AG10803 (cell line): ENCODE measurements at places on chromosomes 6 and 20.
A peak's percentile ranks its signal among the peaks of the same experiment; 100 is the strongest.

GRCh38 chr6:72371473-72371872 lies 250.4 kb upstream of the KCNQ5 start:
- DNase-seq, result no peak

- DNase-seq, result peak; percentile 42
Measured at GRCh38 chr20:16063881-16064280, 509.4 kb downstream of the KIF16B start.

GRCh38 chr6:32475392-32476206 lies 35.9 kb downstream of the HLA-DRA start:
- DNase-seq, result no peak

- peak; percentile 61 for DNase-seq
Measured at GRCh38 chr6:38353310-38354036, 286.3 kb downstream of the BTBD9 start.

DNA sequence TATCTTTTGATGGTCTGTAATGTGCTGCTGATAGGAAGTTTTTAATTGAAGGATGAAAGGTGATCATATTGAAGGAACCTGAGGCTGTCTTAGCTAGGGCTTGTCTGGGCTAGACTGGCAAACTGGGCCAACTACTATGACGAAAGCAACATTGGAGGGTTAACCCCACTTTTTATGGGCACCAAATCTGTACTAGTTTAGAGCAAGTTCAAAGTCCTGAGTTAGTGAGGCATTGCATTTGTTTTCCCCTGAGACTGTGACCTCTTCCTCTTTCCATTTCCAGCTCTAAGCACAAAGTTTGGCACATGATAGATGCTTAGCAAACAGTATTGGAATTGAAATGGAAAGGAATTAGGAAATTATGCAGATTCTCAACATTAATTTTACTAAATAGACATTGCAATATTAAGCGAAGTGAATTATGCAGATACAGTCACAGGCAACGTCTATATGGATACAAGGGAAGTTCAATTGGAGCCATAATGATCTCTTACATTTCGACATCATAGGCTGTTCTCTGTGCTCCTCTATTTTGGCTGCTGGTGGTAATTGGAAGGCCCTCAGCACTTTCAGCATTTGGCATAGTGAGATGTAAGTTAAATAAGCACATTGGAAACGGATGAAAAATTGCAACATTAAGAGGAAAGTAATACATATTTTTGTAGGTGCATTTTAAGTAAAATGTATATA lies 22.2 kb downstream of the CEP57L1 start:
- no peak for DNase-seq

DNA sequence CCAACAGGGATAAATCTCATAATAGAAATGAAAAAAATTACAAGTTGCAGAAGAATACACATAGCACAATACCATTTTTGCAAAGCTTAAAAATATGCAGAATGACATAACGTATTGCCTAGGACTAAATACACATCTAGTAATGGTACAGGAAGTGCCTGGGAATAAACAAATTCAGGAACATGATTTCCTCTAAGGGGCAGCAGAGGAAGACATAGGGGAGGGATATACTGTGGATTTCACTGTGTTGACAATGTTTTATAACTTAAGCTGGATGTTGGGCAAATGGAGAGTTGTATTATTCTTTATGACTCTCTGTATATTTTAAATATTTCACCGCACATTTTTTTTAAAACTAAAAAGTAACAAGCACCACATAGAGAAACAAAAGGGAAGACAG lies 5.6 kb upstream of the GLO1 start:
- DNase-seq, result no peak

DNA sequence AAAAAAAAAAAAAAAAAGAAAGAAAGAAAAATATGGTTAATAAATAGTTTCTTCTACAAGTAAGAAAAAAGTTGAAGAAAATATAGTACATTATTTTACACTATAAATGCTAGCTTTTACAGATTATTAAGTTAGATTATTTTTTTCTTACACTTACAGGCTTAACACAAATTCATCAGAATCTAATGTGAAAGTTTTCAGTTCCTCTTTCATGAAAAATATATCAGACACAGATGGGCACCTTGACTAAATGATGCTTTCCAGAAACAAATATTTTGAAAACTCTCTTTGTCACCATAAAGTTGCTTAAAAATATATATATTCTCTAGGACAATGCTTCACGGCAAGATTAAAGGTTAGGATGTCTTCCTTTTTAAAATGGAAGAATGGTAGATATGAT lies 321.8 kb upstream of the HSF2 start:
- no peak for DNase-seq
